ENCODE measurements at places on chromosomes 16 and 17. TPM values are rescaled to one million over a fixed set of nuclear protein-coding genes. Genes with fewer than 3 reads are reported as not detected.
A peak's percentile ranks its signal among the peaks of the same experiment; 100 is the strongest.

DNA sequence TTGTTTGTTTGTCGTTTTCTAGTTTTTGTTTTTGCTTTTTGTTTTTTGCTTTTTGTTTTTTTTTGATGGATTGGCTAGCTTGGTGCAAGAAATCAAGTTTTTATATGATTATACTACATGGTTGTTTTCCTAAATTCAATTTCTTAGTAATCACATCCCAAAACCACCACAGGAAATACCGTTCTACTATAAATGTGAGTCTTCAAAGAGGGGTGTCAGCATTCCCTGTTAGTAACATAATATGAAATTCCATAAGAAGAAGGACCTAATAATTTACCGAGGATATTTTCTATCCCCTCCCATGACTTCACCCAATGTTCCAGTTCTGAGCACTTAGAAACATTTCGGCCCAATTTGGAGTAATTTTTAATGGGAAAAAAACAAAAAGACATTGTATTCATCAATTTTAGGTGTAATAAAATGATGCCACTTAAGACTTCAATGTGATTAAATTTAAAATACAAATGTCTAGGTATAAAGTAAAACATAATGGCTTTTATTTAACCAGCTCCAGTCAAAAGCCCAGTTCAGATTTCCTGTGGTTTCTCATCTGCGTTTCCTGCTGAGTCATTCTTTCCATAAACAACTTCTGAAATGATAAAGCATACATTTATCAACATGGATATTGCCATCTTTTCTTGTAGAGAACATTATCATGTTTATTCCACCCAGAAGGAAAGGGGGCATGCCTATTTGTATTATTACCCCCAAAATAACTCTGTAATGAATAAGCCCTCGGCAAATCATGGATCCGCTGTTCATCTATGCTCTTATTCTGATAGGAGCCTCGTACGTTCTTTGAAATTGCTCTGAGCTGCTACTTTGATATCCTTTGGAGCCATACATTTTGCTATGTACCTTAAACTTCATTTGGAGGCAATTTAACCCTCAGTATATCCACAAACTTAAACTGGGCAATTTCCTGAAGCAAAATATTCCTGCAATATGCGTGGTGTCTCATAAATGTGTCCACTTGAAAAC, 28.1 kb downstream of the HSBP1 start:
- peaks cover 14% of the 10 kb centered on the region for H3K4me1 ChIP-seq
- H3K27me3 ChIP-seq = no peaks in the 10 kb centered on the region
- no peak overlapping the region for H3K27ac ChIP-seq
- no peak overlapping the region for H3K4me3 ChIP-seq
- H3K36me3 ChIP-seq = no peaks in the 10 kb centered on the region

- H3K4me1 ChIP-seq = peaks cover 17% of the 10 kb centered on the region
- no peak overlapping the region for H3K4me3 ChIP-seq
- H3K27me3 ChIP-seq = no peaks in the 10 kb centered on the region
- peaks cover 52% of the 10 kb centered on the region for H3K36me3 ChIP-seq
- no peak for DNase-seq
Measured at GRCh38 chr17:81612172-81612970, 24.5 kb downstream of the NPLOC4 start.

DNA sequence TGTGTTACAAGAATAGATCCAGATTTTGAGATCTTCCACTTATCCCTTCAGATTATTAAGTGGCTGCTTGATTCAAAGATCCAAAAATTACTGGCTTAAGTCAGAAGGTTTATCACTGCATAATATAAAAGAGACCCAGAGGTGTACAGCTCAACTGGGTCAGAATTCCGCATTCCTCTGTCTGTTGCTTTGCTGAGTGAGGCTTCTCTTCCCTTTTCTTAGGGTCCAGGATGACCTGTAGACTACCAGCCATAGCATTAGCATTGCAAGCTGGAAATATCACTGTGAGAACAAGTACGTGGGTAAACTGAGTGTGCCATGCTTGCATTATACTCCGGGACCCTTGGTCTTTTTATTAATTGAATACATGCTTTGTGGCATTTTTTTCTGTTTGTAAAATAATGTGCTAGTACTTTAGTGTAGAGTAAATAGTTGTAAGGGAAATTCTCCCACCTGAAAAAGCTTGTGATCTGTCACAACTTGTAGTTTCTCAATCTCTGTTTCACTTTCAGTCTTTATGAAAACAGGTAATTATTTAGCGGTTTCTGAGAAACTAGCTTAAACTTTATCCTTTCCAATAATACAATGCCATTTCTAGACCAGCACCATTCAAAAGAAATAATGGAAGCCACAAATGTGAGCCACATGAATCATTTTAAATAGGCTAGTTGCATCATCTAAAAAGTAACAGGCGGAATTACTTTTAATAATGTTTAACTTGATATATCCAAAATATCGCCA, 61.6 kb downstream of the TNRC6C start:
- DNase-seq = no peak
- peak overlapping the region; percentile 12 for H3K27ac ChIP-seq
- H3K36me3 ChIP-seq = no peaks in the 10 kb centered on the region

DNA sequence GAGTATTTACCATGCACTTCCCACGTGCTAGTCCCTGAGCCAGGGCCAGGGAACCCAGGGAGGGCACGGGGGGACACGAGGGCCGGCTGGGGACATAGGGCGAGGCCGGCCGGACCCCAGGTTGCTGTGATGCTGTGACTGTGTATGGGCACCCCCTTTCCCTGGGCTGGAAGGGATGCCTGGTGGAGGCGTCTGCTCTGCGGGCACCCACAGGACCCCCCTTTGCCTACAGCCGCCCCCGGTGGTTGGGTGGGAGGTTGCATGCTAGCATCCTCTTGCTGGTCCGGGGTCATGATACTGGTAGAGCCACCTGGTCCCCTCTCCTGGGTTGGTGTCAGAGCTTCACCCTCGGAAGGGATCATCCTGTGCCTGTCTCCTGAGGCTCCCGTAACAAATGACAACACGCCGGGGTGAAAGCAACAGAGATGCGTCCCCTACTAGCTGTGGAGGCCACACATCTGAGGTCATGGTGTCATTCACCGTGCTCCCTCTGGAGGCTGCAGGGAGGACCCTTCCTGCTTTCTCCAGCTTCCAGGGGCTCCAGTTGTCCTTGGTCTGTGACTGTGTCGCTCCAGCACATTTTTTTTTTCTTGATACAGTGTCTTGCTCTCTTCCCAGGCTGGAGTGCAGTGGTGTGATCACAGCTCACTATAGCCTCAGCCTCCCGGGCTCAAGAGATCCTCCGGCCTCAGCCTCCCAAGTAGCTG, 3.1 kb upstream of the CIAO3 start:
- H3K4me1 ChIP-seq = peaks cover 10% of the 10 kb centered on the region
- no peak overlapping the region for H3K4me3 ChIP-seq
- no peak overlapping the region for H3K27ac ChIP-seq
- no peaks in the 10 kb centered on the region for H3K36me3 ChIP-seq
- H3K27me3 ChIP-seq = no peaks in the 10 kb centered on the region

- H3K36me3 ChIP-seq = no peaks in the 10 kb centered on the region
- H3K27me3 ChIP-seq = peaks cover 3% of the 10 kb centered on the region
- no peak overlapping the region for H3K27ac ChIP-seq
- no peak overlapping the region for H3K4me3 ChIP-seq
- peaks cover 5% of the 10 kb centered on the region for H3K4me1 ChIP-seq
Measured at GRCh38 chr17:384622-385177, 32.1 kb upstream of the RPH3AL start.

DNA sequence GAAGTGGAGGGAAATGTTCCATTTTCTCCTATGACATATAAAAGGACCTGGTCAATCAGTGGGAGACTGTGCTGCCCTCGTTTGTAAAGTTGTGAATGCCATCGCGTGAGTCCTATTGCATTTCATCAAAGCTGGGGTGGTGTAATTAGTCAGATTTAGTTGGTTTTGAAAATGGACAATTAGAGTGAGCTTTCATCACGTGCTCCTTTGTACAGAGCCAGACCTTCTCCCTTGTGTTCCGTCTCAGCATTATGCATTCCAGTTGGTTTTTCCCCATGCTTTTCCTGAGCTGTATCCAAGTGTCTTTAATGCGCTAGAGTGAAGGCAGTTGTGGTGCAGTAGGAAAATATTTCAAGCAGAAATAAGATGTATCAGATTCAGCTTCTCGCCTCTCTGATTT, 10.4 kb downstream of the SEC14L1 start:
- H3K4me3 ChIP-seq = no peak overlapping the region
- H3K36me3 ChIP-seq = no peaks in the 10 kb centered on the region
- peaks cover 12% of the 10 kb centered on the region for H3K4me1 ChIP-seq
- no peak overlapping the region for H3K27ac ChIP-seq
- no peaks in the 10 kb centered on the region for H3K27me3 ChIP-seq

DNA sequence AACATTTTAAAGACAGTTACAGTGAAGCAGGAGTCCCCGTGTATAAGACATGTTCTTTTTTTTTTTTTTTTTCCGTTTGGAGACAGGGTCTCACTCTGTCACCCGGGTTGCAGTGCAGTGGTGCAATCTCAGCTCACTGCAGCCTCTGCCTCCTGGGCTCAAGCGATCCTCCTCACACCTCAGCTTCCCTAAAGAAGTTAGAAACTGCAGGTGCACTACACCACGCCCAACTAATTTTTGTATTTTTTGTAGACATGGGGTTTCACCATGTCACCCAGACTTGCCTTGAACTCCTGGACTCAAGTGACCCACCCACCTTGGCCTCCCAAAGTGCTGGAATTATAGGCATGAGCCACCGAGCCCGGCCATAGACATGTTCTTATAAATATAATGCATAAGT, 3.0 kb downstream of the EVI2B start:
- H3K4me1 ChIP-seq = peaks cover 61% of the 10 kb centered on the region
- peak overlapping the region; percentile 59 for H3K4me3 ChIP-seq
- peak overlapping the region; percentile 70 for H3K27ac ChIP-seq
- H3K36me3 ChIP-seq = peaks cover under 1% of the 10 kb centered on the region
- no peak for DNase-seq

DNA sequence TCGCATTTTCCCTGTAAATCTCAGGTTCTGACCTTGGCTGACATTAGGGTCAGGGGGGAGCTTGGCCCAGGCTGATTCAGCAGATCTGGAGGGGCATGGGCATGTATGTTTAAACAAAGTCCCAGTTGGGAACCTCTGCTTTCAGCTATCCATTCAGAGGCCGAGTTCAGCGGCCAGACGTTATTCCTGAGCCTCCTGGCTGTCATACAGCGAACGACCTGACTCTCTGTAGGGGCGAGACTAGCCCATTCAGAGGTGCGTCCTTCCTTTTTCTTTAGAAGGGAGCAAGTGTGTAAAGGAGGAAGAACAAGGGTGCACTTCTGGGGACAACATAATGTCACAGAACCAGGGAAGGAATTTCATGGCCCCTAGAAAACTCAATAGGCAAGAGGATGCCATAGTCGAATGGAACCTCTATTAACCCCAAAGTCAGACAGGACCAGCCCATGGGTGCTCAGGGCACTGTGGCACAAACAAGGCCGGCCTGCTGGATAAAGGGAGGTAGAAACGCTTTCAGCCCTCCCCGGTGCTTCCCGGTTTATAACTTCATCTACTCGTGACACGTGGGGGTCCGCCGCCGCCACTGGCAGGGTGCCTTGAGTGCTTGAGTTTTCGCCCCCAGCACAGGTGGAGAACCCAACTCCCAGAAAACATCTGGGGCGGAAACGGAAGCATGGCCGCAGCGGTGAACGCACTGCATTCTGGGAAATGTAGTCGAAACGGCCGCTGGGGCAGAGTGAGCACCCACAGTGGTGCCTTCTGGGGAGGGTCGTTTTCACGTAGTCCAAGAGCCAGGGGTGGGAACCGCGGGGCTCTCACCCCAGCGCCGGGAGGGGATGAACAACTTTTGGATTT, 33.2 kb upstream of the PLCG2 start:
- DNase-seq = peak; percentile 71
- peaks cover 12% of the 10 kb centered on the region for H3K4me1 ChIP-seq
- H3K36me3 ChIP-seq = no peaks in the 10 kb centered on the region
- H3K27ac ChIP-seq = peak overlapping the region; percentile 38
- H3K4me3 ChIP-seq = peak overlapping the region; percentile 50

- no peak overlapping the region for H3K27ac ChIP-seq
- DNase-seq = no peak
- H3K36me3 ChIP-seq = no peaks in the 10 kb centered on the region
- no peak overlapping the region for H3K4me3 ChIP-seq
- no peaks in the 10 kb centered on the region for H3K27me3 ChIP-seq
- no peaks in the 10 kb centered on the region for H3K4me1 ChIP-seq
Measured at GRCh38 chr16:27083861-27084261, 17.1 kb downstream of the C16orf82 start.

DNA sequence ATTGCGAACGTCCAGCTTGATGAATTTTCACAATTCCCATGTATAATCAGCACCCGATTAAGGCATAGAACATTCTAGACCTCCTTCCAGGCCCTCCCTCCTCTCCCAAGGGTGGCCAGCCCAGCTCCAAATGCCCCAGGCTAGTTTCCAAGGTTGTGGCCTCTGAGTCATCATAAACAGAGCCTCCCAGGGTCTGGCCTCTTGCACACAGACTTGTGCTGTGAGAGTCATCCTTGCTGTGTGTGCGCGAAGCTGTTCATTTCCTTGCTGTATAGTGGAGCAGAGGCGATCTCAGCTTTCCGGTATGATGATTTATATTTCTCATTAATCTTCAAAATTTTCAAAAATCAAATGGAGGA, 20.5 kb upstream of the JPH3 start:
- no peak overlapping the region for H3K4me3 ChIP-seq
- H3K27me3 ChIP-seq = no peaks in the 10 kb centered on the region
- H3K36me3 ChIP-seq = no peaks in the 10 kb centered on the region
- H3K27ac ChIP-seq = no peak overlapping the region
- H3K4me1 ChIP-seq = no peaks in the 10 kb centered on the region
- no peak for DNase-seq

- no peak overlapping the region for H3K4me3 ChIP-seq
- H3K27ac ChIP-seq = no peak overlapping the region
- no peak for DNase-seq
- no peaks in the 10 kb centered on the region for H3K27me3 ChIP-seq
Measured at GRCh38 chr16:64975821-64976220, 146.0 kb downstream of the CDH11 start.

DNA sequence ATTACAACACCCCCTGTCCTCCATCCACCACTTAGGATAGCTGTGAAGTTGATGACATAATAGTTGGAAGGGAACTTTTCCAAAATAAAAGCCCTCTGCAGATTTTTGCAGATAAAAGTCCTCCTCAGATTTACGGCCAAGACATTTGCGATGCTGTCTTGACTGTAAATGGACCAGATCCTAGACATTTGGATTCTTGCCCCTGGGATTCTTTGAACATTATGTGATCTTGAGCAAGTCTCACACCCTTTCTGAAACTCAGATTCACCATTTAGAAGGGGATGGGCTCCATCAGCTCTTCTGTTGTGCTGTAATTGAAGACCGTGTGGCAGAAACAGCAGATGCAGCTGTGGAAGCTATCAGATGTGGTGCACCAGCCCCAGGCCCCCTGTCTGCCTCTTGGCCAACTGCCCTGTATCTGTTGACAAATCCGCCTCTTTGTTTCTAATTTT, 153.9 kb upstream of the CACNG3 start:
- no peaks in the 10 kb centered on the region for H3K4me1 ChIP-seq
- H3K27ac ChIP-seq = no peak overlapping the region
- no peaks in the 10 kb centered on the region for H3K36me3 ChIP-seq
- H3K27me3 ChIP-seq = no peaks in the 10 kb centered on the region
- H3K4me3 ChIP-seq = no peak overlapping the region
- DNase-seq = no peak

Gene PLEKHH3
- 0.15 TPM for total RNA-seq

Gene PRSS36
- 0.33 TPM for total RNA-seq

Data from CD4-positive, alpha-beta memory T cell (primary cell).